ENCODE measurements at places on chromosomes 13 and 19.

- no peak for DNase-seq
Observed at GRCh38 chr19:46845959-46846459, 4.6 kb downstream of the AP2S1 start.

GRCh38 chr19:47779524-47780214 lies 1.2 kb downstream of the SELENOW start:
- DNase-seq, result no peak

DNA sequence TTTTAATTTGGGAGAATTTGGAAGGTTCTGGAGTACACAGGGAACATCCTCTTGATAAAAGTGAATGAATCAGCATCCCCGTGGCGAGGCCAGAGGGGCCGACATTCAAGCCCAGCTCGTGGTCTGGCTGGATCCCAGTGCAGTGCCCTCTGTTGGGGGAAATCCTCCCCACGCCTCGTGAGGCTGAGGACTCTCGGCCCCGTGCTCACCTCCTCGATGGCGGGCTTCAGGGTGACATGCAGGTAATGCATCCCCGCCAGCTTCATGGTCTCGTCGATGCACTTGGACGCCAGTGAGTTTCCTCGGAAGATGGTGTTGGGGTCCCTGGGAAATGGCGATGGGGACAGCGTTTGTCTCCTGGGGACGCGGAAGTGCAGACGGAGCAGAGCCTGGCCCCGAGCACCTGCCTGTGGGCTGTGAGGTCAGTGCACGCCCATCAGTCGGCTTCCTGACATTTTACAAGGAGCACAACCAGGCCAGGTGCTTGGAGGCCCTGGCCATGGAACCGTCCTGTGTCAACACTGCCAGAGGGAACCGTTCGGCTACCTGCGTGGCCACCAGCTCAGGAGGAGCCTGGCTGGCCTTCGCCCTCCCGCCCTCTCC lies 43.3 kb upstream of the C13orf46 start:
- no peak for DNase-seq

DNA sequence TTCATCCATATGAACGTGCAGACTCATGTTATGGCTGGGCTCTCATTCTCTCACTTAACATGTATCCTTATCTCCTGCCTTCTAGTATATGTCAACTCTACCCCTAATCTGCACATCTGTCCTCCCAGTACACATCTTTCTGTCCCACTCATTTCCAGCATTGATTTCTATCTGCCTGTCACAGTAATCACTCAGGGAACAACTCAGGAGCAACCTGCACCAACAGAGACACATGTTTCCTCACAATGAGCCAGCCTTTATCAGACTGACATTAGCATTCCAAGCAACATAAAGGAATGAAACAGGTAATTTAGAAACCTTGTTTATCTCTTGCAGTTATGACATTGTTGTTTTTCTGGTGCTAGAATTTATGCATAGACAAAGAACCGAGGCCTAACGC lies 17.6 kb upstream of the SLC7A1 start:
- DNase-seq, result no peak

DNA sequence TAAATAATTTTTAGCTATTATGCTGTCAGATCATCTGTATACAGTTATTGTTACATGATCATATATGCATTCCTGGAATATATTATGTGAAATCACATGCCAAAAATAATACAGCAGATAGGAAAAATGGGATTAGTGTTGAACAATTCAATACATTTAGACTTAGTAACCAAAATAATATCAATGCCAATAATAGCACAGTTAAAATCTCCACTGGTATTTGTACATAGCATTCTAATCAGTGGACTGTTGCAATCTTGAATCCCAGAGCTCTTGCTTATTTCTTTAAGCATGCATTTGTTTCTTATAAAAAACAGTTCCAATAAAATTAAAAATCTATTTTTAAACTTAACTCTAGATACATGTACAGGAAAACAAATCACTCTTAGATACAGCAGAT lies 2772.2 kb downstream of the PCDH9 start:
- DNase-seq, result peak; percentile 5

DNA sequence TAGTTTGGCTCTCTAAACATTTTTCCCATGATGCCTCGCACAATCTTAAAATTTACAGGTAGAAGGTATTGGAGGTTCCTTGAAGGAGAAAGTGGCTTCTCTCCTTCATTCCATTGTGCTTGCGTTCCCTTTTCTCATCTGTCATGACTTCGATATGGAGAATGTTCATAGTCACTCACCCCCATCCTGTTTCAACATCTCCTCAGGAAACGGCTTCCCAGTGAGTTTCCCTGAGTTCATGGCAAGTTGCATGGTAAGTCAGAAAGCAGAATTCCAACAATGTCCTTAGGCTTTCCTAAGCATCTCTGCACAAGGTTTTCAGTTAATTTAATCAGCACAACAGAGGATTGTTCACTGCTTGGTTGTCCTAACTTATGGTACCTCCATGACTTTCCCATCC lies 581.8 kb upstream of the SLITRK5 start:
- no peak for DNase-seq

GRCh38 chr13:49376121-49376520 lies 67.7 kb downstream of the CAB39L start:
- DNase-seq, result no peak

DNA sequence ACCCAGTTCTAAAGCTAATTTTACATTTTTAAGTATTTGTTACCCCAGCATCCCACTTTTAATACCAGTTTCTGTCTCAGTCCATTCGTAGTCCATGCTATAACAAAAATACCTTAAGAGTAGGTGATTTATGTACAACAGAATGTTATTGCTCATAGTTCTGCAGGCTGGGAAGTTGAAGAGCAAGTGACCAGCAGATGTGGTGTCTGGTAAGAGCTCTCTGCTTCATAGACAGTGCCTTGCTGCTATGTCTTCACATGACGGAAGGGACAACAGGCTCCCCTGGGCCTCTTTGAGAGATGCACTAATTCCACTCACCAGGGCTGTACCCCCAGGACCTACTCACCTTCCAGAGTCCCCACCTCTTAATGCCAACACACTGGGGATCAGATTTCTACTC lies 96.6 kb downstream of the COL4A2 start:
- DNase-seq, result no peak

- DNase-seq, result no peak
Observed at GRCh38 chr13:38386421-38386820, 36.8 kb downstream of the UFM1 start.

GRCh38 chr19:3440082-3440481 lies 40.2 kb downstream of the SMIM24 start:
- no peak for DNase-seq

GRCh38 chr13:80988391-80989151 lies 647.6 kb upstream of the SPRY2 start:
- no peak for DNase-seq

- DNase-seq, result no peak
Observed at GRCh38 chr13:43333176-43333575, 309.8 kb downstream of the DNAJC15 start.

- DNase-seq, result no peak
Observed at GRCh38 chr13:40230833-40231266, 435.6 kb downstream of the FOXO1 start.

DNA sequence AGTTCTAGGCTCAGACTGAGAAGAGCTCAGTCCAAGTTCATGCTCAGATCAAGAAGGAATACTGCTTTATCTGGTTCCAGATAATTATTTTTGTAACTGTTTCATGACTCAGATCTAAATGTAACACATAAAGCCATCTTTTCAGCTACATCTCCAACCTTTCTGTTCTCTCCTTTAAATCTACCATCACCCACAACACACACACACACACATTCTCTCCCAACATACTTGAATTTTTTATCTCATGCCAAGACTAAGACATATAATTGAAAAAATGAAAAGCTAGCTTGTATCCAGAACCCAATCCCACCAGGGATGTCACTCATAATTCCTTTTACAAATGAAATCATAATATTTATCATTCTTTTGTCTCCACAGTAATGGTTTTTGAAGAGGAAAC lies 7.6 kb downstream of the KATNAL1 start:
- DNase-seq, result no peak

DNA sequence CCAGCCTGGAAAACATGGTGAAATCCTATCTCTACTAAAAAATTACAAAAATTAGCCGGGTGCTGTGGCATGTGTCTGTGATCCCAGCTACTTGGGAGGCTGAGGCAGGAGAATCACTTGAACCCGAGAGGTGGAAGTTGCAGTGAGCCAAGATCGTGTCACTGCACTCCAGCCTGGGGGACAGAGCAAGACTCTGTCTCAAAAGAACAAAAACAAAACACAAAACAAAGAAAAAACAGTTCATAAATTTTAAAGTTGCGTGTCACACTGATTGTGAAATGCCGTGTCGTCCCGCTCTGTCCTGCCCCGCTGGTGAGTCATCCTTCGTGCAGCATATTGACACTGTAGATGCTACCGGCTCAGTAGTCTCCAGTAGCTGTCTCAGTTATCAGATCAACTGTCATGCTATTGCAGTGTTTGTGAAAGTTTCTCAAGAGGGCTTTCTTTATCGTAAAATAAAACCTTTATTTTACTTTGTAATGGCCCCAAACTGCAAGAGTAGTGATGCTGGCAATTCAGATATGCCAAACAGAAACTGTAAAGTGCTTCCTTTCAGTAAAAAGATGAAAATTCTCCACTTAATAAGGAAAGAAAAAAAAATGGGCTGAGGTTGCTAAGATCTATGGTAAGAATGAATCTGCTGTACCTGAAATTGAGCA lies 36.4 kb upstream of the IGFL1 start:
- peak; percentile 29 for DNase-seq

GRCh38 chr19:54694648-54695047 lies 29.6 kb upstream of the KIR3DL3 start:
- no peak for DNase-seq

- DNase-seq, result no peak
Observed at GRCh38 chr13:106433066-106433465, 102.4 kb downstream of the EFNB2 start.

DNA sequence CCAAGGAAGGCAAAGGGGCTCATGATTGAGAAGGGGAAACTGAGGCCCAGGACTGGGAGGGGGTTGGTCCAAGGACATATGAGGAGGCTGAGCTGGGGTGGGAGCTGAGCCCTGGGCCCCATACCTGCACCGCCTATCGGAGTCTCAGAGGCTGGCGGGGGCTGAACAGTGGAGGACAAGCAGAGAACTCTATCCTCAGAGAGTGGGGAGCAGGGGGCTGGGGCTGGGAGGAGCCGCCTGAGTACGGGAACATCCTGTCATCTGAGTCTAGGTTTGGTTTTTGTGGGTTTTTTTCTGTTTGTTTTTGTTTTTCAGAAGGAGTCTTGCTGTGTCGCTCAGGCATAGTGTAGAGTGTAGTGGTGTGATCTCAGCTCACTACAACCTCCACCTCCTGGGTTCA lies 6.2 kb downstream of the ARRDC2 start:
- DNase-seq, result no peak

DNA sequence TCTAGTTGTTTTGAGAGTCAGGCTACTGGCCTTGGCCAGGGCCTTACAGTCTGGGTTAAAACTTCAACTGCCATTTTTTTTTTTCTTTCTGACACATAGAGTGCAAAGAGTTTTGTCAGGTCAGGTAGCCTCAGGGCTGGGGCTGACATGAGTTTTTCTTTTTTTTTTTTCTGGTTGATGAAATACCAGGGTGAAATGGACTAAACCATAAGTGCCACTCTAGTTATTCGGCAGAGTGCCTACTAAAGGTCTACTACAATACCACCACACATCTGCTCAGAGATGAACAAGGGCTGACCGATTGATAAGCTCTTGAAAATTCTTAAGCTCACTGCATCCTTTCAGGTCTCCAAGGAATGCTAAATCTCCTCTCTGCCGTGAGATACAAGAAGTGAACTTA lies 4.4 kb upstream of the ZNF320 start:
- no peak for DNase-seq

- DNase-seq, result no peak
Observed at GRCh38 chr13:55090612-55091011, 2050.1 kb upstream of the PRR20A start.

GRCh38 chr19:1457031-1457739 lies 7.3 kb downstream of the APC2 start:
- DNase-seq, result no peak

- DNase-seq, result no peak
Observed at GRCh38 chr13:95075506-95075905, 225.7 kb downstream of the ABCC4 start.

DNA sequence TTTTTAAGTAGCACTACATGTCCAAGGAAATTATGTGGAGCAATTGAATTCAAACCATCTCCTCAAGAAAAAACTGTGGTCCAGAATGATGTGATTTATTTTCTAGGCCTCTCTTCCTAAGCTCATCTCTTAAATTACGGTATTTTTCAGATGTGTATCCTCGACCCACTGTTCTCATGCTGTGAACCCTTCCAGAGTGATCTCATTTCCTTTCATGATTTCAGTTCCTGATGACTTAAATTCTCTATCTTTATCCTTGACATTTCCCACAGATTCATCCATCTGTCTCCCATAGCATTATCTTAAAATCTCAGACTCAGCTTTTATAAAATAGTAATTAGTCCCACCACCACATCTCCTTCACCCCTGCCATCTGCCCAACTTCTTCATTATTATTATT lies 117.6 kb upstream of the SPRY2 start:
- DNase-seq, result no peak

GRCh38 chr13:48624016-48624415 lies 29.7 kb upstream of the CYSLTR2 start:
- no peak for DNase-seq

DNA sequence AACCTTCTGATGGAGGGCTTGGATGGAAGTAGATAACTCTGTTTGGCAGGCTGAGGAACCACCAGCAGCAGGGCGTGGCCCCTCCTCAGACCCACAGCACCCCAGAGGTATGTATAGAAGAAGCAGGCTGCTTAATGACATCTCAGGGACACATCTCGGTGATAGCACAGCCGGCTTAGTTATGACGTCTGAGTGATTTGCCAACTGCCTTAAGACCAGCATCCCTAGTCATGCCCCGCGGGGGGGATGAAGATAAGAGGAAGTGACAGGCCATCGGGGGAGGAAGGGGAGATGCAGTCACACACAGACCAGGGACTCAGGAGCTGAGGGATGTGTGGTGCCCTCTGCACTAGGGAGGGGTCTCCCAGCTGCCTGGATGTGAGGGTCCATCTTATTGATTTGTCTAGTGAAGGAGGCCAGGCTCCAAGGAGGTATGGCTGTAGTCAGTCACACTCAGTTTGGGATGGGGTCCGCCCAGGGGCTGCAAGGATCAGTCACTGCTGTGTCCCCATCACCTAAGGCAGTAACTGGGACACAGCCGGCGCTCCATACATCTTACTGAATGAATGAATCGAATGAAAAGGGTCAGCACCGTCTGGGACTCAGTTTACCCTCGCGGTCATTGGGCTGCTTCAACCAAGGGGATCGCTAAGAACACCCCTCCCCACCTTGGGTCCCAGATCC lies 19.2 kb upstream of the ERCC1 start:
- no peak for DNase-seq

DNA sequence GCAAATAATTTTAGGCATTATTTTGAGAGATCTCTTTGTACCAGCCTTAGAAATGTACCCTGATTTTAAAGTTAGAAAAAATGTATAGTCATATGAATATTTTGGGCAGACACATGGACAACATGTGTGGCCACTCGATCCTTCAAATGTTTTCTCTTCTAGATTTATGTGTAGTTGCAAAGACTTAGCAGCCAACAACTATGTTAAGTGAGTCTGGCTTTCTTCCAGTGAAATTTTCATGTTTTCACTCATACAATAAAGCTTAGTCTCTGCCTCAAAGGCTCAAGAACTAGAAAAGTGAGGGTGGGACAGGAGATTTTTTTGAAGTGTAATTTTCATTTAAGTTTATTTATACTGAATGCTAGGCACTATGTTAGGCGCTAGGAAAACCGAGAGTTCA lies 207.7 kb upstream of the DACH1 start:
- no peak for DNase-seq
